Iris pigment epithelial cell (primary cell): ENCODE measurements at places on chromosomes 2 and 18.
A peak's percentile ranks its signal among the peaks of the same experiment; 100 is the strongest.

DNA sequence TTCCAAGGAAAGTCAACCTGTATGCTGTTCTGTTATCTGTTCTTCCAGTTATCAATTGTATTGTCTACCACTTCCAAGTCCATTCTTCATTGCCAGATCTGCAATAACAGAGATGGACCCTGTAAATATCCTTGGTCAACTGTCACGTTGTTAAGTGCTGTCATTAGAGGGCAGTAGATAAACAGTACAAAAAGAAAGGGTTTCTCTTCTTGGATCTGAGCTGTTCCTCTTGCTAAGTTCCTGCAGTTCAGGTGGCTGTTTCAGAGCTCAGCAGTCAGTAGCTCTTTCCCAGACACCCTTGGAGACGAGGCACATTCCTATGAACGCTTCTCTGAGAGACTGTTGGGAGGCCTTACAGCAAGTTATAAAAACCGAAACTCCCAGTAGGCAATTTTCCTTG is 957.1 kb upstream of the CHAC2 start:
- peak; percentile 47 for DNase-seq

DNA sequence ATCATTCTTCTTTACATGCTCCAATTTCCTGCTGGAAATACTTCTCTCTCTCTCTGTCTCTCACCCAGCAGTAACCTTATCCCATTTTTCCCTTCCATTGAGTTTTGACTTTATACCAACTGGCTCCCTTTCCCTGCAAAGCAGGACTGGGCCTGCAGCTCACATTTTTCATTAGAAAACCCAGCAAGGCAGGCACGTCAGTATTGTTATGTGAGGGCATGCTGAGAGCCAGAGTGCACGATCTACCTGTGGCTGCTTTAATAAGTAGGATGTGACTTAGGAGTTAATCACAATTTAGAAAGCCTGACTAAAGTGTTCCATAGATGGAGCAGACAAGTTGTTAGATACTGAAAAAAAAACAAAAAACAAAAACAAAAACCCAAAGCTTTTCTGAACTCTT is 5.2 kb upstream of the NDUFV2 start:
- no peak for DNase-seq

DNA sequence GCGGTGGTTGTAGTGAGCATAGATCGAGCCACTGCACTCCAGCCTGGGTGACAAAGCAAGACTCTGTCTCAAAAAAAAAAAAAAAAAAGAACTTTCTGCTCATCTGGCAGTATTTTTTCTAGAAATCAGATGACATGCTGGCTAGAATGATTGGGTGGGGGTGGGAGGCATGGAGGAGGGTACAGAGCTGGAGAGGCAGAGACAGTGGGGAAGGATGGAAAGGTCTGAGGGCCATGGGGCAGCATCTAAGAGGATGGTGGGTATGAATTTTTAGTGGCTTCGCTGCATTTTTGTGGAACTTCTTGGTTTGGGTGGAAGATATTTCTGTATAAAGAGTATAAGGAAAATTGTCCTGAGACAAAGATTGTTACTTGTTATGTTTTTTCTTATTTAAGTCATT is 23.3 kb downstream of the ARMC9 start:
- DNase-seq: no peak

GRCh38 chr2:162092658-162093556 is 18.9 kb upstream of the DPP4 start:
- DNase-seq: peak; percentile 98

DNA sequence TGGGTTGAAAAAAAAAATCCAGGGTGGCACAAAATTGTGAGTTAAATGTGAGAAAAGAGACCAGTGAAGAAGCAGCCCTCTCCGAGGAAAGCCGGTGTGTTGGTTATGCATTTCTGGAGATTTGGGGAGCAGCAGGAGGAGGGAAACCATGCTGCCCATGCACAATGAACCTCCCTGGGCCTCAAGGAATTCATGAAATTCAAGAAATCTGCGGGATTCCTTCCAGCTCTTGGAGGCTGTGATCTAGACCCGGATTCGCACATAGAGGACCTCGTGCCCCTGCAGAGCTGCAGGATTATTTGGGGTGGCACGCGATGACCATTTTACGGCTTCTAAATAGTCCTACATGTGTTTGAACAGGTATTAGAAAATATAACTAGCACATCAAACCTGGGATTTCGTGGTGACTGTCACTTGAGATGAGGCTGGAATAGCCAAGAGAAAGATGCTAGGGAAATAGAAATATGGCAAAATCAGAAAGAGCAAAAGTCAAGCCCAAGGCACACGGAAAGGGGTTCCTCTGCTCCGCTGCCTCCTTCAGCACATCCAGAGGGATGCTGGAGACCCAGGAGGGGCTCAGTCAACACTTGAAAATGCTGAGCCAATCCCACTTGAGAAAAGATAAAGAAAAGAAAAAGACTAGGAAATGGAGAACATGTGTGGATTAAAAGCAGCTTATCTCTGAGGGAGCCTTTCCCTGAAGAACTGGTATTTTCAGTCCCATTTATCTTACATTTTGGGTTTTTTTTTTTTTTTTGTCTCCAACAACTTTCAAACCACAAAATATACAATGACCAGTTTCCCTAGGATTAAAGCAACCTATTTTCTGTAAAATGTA is 22.0 kb downstream of the KCTD1 start:
- DNase-seq: no peak
